AG20443 (cell line): ENCODE measurements at places on chromosomes 6 and 20.

- no peak for DNase-seq
Observed at GRCh38 chr20:54209216-54209813, 1.4 kb downstream of the PFDN4 start.

- DNase-seq = peak; percentile 73
Observed at GRCh38 chr6:157107915-157108651, 215.2 kb downstream of the TMEM242 start.

DNA sequence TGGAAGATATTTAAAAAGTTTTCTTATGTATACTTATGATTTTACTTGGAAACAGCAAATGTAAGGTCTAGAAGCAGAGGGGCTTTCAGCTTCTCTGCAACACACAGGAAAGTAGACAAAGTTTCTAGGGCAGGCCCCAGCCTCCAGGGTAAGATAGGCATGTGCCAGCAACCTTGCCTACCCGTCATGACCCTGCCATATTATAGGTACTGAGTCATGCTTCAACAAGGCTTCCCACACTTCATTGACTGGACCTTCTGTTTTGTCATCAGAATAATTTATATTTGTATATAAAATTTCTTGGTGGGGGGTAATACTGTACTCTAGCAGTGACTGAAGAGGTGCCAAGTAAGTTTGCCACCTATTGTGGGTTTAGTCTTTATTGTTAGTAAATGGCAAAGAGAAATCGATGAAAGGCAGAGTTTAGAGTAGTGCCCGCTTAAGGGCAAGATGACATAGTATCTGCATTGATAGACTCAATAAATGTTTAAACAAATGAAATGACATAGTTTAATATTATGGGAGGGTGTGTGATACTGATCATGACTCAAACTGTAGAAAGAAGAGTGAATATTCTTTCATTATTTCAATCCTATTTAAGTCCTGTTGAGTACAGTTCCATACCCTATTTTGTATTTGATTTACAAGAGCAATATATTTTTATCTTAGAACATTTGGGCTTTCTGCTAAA lies 95.6 kb downstream of the JARID2 start:
- DNase-seq = no peak

DNA sequence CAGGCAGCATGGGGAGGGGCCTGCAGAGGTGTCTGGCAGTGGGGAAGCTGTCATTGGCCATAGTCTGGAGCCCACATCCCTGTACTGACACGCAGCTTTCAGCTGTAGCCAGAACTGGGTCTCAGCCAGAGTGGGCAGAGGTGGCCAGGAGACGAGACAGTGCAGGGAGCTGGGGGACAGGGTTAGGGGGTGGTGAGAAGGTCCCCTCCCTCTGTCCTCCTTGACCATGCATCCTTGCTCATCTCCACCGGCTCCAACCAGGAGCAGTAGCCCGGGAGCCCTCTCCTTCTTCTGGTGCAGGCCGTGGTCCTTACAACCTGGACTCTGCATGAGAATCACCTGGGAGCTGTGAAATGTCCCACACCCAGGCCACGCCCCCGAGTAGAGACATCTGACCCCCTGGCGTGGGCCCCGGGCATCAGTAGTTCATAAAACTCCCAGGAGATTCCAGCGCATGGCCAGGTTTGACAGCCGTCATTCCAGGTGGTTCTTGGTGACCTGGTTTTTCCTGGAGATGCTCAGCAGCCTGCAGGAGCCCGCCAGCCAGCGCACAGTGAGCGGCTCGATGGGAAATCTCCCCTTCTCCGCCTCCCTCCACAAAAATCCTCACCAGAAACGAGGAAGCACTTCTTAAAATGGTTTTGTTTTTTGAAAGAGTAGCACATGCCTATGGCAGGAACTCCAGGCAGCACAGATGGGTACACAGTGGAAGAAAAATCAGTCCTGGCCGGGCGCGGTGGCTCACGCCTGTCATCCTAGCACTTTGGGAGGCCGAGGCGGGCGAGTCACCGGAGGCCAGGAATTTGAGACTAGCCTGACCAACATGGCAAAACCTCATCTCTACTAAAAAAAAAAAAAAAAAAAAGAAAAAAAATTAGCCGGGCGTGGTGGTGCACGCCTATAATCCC lies 56.2 kb downstream of the ADNP start:
- DNase-seq = no peak

DNA sequence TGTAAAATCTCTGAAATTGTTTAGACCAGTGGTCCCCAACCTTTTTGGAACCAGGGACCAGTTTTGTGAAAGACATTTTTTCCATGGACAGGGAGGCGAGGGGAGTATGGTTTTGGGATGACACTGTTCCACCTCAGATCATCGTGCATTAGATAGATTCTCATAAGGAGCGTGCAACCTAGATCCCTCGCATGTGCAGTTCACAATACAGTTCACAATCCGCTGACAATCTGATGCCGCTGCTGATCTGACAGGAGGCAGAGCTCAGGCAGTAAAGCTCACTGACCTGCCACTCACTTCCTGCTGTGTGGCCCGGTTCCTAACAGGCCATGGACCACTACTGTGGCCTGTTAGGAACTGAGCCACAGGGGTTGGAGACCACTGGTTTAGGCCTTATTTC lies 115.2 kb downstream of the EPM2A start:
- no peak for DNase-seq

DNA sequence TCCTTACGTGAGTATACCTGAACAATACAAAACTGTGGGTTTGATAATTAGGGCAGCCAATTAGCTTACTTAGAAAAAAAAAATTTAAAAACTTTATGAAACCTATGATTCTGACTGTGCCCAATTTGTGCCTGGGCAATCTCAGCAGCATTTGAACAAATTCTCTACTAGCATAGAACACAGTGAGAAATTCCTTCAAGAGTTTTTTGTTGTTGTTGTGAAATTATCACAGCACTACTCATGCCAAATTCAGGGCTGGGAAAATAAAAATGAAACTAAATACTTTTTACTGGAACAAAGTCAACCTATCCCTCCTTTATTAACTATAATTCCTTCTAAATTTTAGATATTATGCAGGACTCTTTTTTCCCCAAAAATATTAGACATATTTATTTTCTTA lies 42.9 kb downstream of the POU3F2 start:
- peak; percentile 9 for DNase-seq

DNA sequence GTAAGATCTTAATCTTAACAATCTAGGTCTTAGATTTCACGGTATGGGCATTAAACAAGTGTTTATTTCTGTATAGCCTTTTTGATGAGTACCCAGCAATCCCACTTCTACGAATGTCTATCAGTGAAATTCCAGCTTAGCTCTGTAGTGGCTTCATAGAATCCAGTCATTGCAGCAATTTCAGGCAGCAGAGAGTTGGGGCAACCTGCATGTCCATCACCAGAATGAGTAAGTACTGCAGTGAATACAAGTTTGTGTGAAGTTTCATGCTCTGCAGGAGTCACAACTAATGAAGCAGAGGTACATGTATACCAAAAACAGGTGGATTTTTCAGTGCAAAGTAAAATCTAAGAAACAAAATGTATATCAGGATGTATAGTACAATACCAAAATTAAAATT lies 151.7 kb downstream of the OR2B2 start:
- DNase-seq = no peak

DNA sequence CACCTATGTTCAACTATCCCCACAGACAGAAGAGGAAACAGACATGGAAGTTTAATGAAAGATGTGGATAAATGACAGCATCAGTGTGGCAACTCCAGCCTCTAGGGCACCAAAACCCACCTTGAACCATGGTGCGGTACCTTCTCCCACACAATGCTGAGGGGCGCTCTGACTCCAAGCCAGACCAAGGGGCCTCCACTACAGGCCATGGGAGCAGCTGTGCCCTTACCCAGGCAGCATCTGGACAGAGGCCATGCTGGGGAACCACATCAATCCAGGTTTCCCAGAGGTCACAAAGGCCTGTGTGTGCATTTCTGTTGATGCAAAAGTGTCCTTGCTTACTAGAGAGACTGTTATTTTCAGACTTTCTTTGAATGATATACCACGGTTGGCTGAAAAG lies 4.1 kb downstream of the PRR18 start:
- no peak for DNase-seq

GRCh38 chr6:42406306-42407280 lies 45.1 kb downstream of the TRERF1 start:
- no peak for DNase-seq

DNA sequence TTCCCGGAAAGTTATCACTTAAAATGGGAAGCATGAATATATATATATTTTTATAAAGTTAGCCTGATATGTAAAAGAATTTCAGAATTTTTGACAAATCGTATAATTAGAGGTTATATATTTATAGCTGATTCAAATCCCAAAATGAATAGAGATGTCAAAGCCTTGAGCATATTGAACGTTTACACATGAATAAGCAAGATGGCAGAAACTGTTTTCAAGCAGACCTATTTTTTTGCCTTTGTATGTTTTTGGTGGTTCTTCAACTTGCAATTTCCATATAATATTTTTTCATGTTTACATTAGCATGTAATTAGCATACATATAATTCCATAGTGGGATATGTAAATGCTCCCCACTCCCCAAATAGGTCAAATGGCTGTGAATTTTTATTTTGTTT lies 189.9 kb downstream of the PRL start:
- no peak for DNase-seq

GRCh38 chr6:6007366-6008088 lies 802 bp upstream of the NRN1 start:
- DNase-seq = peak; percentile 65
